Activated CD4-positive, alpha-beta T cell treated with anti-CD3 and anti-CD28 coated beads, Interleukin-2, amount 50 U/mL, for 48 hours (primary cell): ENCODE measurements at places on chromosomes 4 and X.
A peak's percentile ranks its signal among the peaks of the same experiment; 100 is the strongest.

DNA sequence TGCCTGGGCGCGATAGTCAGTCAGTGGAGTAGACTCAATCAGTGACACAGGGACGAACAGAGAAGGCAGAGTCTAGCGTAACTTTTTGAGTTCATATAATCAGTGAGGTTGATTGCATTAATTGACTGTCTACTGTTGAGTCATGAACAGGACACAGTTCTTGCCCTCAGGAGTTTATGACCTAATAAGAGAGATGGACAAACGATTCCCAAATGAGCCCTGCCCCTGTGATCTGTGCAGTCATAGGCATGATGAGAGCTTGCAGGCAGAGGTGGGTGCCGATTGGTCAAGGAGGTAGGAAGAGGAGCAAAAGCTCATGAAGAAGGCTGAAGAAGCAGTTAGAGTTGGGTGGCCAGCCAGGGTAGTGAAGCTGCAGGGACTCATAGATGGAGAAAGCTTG, 57.1 kb downstream of the ADD1 start:
- DNase-seq: no peak

DNA sequence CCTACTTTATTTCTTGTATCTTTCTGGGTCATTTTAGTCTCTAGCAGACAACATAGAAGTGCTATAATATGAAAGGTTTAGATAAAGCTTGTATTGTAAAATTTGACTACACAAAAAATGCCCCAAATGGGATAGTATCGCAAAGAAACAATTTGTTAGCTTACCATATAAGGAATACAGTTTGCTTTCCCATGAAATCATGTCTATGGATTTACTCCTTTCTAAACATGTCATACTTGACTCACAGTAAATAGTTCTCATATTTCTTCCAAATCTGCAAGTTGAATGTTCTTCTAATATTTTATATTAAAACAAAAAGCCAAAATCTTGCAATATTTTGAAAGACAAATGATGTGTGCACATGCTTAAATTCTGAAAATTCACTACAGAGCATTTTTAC, 103.9 kb downstream of the PPA2 start:
- DNase-seq: no peak

- no peak for DNase-seq
Observed at GRCh38 chr4:56764775-56765174, 56.7 kb downstream of the SPINK2 start.

- no peak for DNase-seq
Observed at GRCh38 chr4:76607266-76607799, 172.3 kb downstream of the SHROOM3 start.

DNA sequence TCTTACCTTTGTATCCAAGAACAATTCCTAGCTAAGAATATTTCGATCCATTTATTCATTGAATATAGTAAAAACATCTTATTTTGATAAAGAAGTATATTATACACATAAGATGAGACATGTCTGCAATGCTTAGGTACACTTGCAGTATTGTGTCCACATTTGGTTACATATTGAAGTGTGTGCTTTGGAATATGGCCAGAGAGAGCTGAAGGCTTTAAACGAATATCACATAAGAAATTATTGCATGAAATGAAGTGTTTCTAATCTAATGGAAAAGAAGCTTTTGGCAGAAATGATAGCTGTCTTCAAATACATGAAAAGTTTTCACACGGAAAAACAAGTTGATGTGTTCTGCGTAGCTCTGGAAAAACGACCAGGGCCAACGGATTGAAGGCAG, 516.1 kb upstream of the ZFP42 start:
- no peak for DNase-seq

DNA sequence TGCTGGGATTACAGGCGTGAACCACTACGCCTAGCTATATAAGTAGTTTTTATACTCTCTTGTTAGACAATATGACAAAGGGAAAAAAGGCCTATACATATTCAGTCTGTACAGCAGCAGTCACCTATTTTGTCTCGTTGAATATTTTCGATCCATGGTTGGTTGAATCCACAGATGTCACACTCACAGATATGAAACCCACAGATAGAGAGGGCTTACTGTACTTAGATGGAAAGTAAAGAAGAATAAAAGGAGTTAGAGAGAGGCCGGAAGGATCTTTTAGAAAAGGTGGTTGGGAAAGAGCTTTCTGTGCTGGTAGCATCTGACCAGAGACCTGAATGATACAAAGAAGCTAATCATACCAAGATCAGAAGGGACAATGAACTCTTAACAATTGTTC, 38.3 kb upstream of the SPINK2 start:
- DNase-seq: no peak

DNA sequence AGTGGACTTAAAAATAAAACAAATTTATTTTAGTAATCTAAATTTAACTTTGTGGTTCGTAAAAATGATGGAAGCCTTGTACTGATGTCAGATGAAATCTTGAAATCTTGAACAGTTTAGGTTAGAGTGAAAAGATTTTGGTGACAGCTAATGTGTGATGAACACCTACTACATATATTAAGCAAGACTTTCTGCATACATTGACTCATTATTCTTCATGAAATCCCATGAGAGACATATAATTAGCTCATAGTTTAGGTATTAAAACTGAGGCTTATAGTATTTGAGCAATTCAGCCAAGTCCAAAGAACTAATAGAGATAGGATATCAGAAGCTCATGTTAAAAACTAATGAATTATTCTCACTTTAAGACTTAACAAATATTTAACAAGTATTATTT, 66.9 kb upstream of the PCDH7 start:
- no peak for DNase-seq

DNA sequence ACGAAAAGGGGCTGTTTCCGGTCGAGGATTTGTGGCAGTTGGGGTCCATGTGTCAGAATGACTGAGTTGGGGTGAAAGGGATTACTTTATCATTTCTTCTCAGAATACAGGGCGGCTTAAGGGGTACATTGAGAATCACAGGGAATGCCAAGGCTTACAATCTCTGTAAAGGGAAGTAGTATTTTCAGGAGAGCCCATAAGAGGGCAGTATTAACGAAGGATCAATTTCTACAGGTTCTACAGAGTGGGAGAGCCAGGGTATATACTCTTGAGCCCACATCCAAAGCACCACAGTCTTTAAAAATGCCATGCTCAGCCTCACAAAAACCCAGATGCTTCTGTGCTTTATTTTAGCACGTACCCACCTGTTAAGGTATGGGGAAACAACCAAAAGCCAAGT, 67.7 kb upstream of the ZXDA start:
- DNase-seq: no peak

DNA sequence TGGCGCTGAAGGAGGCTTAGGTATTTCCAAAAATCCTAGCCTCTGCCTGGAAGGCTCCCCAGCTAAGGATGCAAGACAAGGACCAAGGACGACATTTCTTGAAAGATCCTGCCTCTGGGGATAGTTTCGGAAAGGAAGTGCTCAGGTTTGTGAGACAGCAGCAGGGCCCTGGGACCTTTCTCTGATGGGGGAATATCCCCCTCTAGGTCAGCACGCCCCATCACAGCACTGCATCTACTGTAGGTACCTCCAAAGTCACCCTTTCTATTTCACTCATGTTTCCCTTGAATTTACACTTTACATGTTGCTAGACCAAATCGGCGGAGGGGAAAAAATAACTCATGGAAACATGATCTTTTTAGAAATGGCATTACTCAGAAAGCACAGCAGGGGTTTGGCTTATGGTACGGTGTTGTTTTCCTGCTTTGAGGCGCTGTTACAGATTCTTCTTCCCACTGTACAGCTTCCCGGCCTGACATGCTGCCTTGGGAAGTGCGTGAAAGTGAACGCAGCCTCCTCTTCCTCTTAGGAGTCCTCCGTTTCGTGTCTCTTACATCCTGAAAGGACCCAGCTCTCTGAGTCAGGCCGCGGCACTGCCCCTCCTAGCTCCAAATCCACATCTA, 77.2 kb upstream of the DHRSX start:
- DNase-seq: no peak

DNA sequence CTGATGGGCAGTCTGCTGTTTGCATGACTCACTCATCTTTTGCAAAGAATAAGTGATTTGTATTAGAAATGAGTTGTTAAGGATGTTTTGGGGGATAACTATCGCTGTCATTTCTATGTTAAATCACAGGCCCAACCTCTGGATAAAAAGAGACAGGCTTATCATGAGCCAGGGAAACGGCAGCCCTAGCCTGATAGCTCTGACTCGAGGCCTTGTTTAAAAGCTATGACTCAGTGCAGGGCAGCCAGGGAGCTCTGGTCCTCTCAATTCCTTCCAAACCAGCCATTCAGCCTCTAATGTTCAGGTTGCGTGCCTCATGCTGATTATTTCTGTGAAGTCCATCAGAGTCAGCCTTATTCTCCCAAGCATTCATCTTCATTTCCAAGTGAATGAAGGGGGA, 305.9 kb upstream of the HAND2 start:
- no peak for DNase-seq

DNA sequence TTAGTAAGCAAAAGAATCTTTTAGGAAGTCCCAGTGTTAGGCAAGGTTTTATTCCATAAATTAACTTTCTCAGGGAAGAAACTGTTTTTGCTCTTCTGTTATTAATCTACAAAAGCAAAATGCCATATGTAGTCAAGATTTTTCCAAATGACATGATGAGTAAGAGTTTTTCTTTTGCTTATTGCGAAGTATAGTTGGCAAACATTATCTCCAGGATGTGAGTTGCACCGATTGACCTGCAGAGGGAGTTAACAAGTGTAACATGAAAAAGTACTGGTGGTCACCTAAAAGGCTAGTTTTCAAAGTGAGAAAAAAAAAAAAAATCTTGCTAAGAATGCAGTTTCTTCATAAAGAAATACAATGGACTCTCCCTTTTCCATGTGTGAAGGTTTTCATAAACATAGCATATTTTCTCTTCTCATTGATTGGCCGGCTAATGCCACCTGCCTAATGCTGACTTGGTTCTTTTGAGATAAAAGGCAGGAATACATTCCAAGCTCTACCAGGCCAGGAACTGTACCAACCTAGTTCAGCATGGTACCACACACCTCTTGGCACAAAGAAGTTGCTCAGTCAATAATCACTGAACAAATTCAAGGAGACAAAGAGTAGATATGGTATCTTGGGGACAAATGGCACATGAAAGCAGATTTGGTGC, 100.2 kb downstream of the LNX1 start:
- no peak for DNase-seq

DNA sequence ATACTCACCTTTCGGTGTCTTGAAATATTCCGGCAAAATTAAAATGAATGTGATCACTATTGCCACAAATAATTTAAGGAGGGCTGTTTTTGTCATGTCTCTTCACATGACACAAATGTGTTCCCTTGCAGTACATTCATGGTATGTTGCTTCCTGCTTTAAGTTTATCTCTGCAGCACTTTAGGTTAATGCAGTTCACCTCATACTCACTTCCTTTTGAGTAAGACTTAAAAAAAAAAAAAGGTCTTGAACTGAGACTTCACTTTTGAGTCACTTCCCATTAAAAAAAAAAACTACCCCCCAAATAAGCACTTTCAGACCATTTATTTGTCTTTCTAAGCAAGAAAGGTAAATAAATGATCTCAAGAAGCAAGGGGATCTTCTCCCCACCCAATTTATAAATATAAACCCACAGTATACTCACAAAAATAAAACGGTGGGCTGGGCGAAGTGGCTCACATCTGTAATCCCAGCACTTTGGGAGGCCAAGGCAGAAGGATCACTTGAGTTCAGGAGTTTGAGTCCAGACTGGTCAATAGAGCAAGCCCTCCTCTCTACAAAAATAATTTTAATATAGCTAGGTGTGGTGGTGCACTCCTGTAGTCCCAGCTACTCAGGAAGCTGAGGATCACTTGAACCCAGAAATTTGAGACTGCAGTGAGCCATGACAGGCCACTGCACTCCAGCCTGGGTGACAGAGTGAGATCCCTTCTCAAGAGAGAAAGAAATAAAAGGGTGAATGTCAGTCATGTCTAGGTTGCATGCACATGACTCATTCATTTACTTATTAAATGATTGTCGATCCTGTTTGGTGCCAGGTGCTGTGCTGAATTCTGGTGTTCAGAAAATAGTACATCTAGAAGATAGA, at the start of gene TMEM156:
TSS of gene TMEM156 (minus strand) at position 192 of the 868 bp plus-strand sequence. CDS start at position 96, 96 bp downstream.
- peak; percentile 50 for DNase-seq

DNA sequence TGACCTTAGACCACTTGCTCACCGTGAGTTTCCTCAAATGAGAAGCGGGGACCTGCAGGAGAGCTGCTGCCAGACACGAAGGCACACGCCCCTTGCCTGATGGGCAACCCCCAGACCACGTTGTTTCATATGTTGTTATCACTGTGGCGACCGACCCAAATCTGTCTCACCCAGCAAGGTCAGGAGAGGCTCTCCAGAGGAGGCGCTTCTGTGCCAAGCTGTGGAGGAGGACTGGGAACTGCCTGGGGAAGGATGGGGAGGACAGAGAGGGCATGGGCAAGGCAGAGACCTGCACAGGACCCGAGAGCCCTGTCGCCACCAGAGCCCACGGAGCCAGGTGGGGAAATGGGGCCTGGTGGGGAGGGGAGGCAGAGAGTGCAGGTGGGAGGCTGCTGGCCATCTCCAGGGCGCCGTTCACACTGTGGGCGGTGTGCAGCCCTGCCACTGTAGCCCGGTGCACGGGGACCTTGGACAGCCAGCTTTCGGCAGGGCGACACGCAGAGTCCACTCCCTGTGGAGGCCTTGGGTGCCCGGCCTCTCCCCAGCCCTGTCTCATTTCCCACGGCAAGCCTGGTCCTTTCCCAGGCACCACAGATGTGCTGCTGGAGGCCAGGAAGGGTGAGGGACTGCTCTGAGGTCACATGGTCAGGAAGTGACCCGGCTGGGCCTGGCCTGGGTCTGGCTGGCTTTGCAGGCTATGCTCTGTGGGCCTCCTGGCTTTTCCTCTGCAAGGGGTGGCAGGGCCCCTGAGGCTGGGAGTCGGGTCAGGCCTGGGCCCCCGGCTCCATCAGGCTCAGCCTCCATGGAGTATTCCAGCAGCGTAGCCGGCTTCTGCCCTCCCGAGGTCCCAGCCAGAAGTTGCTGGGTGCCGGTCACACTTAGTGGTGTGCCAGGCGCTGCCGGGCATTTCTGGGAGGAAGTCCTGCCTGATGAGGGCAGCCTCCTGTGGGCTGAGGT, 3.2 kb downstream of the HTRA3 start:
- DNase-seq: no peak

GRCh38 chrX:111181951-111182350, 86.0 kb downstream of the PAK3 start:
- DNase-seq: no peak
